ENCODE measurements at places on chromosomes 2 and 18. TPM values are rescaled to one million over a fixed set of nuclear protein-coding genes. Genes with fewer than 3 reads are reported as not detected.

- no peaks in the 10 kb centered on the region for H3K36me3 ChIP-seq
- no peak overlapping the region for H3K27ac ChIP-seq
- H3K4me1 ChIP-seq = no peaks in the 10 kb centered on the region
- H3K27me3 ChIP-seq = no peaks in the 10 kb centered on the region
These were observed 169.2 kb downstream of the TRIM43 start for GRCh38 chr2:95760806-95761525.

GRCh38 chr18:424071-424661 is 76.3 kb downstream of the COLEC12 start:
- H3K27me3 ChIP-seq = peaks cover 1% of the 10 kb centered on the region
- H3K36me3 ChIP-seq = no peaks in the 10 kb centered on the region
- no peak overlapping the region for H3K4me3 ChIP-seq
- no peaks in the 10 kb centered on the region for H3K4me1 ChIP-seq
- no peak for DNase-seq

DNA sequence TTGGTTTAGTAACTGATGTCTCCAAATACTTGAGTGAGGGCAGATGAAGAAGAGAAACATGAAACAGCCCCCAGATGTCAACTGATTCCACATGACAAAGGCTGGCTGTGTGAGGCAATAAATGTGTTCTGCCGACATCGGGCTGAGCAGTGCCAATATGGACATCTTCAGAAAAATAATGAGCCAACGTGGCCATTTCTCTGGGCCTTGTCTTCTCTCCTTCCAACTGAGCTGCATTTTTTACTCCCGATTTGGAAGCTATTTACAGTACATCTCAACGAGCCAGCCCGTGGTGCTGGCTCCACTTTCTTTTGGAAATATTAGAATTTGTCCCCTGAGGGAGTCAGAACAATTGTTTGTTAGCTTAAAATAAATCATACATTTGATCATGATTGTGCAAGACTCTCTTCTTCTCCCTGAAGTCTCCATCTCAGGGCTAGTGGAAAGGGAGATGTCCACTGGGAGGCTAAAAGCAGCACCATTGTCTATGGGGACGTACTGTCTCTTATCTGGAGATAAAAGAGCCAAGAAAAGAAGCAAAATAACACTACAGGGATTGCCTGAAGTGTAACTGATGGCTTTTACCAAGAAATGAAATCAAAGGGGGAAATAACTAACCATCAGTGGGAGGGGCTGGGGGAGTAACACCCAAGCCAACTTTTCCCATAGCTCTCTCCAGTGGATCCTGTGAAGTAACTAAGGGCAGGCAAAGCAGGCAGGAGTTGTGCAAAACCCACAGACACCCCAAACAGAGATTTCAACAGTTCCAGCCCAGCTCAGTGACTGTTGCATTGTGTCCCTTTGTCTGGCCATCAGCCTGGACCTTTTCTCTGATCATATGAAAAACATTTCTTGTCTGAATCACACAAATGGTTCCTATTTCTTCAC is 114.8 kb downstream of the RDH14 start:
- H3K36me3 ChIP-seq = no peaks in the 10 kb centered on the region
- H3K27ac ChIP-seq = no peak overlapping the region
- no peak for DNase-seq

Gene CNTNAP5
- not detected for total RNA-seq

DNA sequence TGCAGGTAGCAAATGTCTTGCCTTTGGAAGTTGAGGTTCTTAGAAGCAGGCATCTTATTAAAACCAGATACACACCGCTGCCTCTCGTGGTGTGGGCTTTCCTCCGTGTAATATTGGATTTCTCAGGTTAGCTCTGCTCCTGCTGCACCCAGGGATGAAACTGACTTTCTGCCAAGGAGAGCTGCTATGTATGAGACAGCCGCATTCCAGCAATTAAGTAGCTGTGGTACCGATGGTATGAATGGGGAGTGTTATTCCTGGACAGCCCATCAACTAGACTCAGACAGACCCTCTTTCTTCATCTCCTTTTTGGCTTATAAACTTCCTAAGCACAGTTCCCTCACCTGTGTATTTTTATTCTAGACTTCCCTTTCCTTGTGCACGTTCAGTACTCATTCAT is 6.8 kb upstream of the EHD3 start:
- no peaks in the 10 kb centered on the region for H3K36me3 ChIP-seq
- H3K4me1 ChIP-seq = peaks cover 29% of the 10 kb centered on the region
- H3K4me3 ChIP-seq = no peak overlapping the region
- no peak overlapping the region for H3K27ac ChIP-seq
- no peaks in the 10 kb centered on the region for H3K27me3 ChIP-seq
- DNase-seq = no peak

Measured in activated B cell treated with CpG ODN at 0.5 μM for 24 hours (primary cell).